KBM-7 (cell line): ENCODE measurements at places on chromosomes 1 and 21.

- no peak for DNase-seq
Measured at GRCh38 chr1:116929961-116930592, 20.4 kb downstream of the PTGFRN start.

DNA sequence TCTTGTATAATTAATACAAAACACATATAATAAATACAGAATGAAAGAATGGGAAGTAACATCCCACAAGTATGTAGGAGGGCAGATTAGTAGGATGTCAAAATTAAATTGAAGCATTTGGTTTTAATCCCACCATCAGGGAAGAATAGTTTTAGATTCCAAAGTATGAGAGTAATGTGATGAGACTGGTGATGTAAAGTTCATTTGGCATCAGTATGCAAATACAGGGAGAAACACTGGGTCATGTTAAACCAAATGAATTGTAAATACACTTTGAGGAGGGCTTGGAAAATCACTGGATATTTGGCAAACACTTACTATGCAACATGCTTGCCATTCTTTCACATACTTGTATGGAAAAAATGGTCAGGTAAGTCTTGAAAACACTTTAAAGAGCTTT lies 358.8 kb downstream of the DPYD start:
- no peak for DNase-seq

DNA sequence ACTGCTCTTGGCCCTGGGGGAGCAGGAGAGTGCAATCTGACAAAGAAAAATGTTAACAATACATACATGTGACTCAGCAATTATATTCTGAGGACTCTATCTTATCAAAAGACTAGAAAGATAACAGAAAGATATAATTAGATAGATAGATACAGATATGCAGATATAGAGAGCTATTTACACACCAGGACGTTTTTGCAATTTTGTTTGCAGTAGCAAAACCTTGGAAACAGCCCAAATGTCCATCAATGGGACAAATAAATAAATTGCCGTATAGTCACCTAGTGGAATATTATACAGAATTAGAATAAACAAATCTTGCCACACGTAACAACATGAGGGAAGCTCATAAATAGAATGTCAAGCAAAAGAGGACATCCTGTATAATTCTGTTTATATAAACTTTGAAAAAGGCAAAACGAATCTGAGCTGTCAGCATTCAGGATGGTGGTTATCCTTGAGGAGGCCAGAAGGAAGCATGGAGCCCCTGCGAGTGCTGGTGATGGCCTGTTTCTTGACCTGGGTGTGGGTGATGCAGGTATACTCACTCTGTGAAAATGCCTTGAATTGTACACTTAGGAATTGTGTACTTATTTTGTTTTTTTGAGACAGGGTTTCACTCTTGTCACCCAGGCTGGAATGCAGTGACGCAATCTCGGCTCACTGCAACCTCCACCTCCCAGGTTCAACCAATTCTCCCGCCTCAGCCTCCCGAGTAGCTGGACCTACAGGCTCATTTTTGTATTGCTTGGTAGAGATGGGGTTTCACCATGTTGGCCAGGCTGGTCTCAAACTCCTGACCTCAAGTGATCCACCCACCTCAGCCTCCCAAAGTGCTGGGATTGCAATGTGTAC lies 12.8 kb upstream of the TRIM63 start:
- DNase-seq: no peak

DNA sequence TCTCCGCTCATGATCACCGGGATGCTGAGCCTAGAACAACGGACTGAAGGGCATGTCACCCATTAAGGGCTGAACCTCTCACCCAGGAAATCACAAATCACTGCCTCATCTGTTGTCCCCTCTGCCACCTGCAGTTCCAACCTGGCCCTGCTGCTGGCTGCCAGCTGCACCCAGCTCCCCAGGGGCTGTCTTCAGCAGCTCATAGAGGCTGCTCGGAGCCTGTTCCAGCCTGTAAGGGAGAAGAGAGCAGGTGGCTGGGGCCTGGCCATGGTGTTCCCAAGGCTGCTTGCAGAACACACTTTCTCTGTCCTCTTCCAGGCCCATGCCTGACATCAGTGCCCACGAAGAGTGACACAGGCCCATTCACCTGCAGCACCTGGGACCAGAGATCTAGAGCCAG lies 44.5 kb upstream of the DISP3 start:
- DNase-seq: no peak

DNA sequence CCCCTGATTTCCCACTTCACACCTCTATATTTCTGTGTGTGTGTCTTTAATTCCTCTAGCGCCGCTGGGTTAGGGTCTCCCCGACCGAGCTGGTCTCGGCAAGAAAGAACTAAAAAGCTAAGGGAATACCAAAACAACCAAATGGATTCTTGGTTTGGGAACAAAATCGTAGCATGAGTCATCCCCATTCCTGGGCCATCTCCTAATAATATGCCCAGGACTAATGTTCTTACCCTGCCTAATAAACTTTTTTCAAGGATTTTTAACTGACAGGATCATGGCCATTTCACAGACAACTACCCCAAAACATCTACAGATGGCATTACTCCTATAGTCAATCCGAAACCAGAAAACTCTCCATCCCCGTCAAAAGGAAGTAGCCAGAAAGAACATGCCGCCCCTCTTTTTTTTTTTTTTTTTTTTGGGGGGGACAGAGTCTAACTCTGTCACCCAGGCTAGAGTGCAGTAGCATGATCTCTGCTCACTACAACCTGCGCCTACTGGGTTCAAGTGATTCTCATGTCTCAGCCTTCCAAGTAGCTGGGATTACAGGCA lies 4.1 kb upstream of the HPDL start:
- no peak for DNase-seq

GRCh38 chr1:37926038-37926924 lies 20.6 kb downstream of the INPP5B start:
- no peak for DNase-seq

DNA sequence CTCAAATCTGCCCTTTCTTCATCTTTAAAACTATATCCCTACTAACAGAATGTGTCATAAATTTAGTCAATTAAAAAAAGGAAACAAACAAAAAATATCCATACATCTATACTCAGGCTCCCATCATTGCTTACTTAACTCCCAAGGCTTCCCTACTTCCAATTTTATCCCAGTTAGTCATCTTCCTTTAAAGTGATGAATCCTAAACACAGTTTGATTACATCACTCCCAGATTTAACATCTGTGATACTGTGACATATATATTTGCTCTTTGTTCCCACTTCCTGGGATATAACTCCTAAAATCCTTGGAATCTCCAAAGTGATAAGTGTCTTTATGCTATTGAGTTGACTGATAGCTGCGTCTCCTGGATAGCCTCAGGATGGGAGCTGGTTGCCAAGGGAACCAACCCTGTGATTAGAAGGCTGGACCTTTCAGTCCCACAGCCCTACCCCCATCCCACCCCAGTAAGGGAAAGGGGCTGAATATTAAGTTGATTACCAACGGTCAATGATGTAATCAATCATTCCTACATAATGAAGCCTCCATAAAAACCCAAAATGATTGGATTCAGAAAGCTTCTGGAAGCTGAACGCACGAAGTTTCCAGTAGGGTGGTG lies 21.6 kb downstream of the GLMN start:
- no peak for DNase-seq

GRCh38 chr1:32448773-32449456 lies 16.0 kb upstream of the ZBTB8B start:
- DNase-seq: peak; percentile 38

- no peak for DNase-seq
Measured at GRCh38 chr1:110112656-110113055, 413 bp downstream of the UBL4B start.

- DNase-seq: peak; percentile 56
Measured at GRCh38 chr1:216221260-216221700, 202.0 kb downstream of the USH2A start.

- no peak for DNase-seq
Measured at GRCh38 chr1:157585984-157586383, 11.9 kb downstream of the FCRL4 start.

GRCh38 chr1:25246600-25247023 lies 642 bp downstream of the RSRP1 start:
- no peak for DNase-seq

GRCh38 chr1:203273869-203274602 lies 31.3 kb upstream of the BTG2 start:
- DNase-seq: peak; percentile 43

GRCh38 chr1:226360106-226360746 lies 47.7 kb downstream of the PARP1 start:
- no peak for DNase-seq

DNA sequence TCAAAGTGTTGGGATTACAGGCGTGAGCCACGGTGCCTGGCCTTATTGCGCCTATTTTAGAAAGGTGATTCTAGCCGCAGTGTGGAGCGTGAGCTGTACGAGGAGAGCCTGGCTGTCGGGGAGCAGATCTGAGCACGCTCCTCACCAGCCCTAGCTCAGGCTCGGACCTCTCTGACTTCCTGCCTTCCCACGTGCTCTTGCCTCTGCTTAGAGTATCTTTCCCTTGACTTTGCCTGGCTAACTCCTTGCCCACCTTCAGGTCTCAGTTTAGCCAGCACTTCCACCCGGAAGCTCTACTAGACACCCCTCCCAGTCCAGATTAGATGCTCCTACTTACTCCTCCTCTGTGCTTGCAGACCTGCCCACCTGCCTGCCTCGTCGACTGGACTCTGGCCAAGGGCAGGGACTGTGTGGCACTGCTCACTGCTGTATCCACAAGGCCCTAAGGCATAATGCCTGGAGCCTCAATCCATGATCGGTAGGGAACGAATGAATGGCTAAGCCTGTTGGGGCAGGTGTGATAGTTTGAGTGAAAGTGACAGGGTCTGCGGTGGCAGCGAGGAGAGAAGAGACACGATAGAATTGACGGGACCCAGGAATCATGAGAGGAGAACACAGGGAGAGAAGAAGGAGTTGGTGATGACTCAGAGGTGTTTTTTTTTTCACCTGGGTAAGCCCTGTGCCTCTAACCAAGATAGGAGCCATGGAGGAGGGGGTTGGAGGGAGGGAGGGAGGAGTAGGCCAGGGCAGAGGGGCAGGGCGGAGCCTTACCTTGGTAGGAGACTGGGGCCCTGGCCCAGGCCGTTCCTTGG lies 28.1 kb upstream of the WASF2 start:
- no peak for DNase-seq

DNA sequence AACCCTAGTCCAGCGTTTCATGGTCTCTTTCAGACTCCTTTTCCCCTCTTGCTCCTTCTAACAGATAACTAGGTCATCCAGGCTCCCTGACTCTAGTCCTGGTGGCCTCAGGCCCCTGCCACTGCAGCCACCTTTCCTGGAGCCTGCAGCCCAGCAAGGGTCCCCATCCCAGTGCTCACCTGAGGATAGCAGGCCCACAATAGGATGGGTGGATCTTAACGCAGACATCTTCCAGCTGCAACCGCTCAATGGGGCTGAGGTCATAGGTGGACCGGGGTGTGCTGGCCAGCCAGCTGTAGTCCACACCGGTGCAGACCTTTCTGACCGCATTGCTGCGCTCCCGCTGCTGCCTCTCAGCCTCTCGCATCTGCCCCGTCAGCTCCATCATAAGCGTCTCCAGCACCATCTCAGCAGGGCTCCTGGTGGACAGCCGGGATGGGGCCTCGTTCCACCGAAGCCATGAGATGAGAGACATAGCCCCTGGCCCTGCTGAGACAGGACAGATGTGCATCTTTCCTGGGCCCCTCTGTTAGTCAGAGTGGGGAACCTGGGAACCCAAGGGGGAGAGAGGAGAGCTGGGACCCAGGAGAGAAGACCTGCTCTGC lies 10.9 kb downstream of the RD3 start:
- DNase-seq: no peak

DNA sequence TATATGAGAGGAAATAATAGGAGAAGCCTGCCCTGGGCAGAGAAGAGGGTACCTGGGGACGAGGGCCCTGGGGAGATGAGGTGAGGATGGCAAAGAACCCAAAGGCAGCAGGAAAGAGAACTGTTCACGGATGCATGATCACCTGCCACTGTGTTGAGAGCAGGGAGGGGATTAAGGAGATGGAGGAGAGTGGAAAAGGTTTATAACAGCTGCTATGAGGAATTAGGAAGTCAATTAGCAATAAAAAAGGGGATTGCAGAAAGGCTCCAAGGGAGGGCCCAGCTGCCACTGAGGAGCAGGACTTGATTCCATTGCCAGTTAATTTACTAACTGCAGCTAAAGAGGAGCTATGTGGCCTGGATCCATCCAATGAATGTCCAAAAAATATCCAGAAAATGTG lies 61.1 kb downstream of the GFI1 start:
- DNase-seq: no peak

GRCh38 chr1:3368711-3369445 lies 85.6 kb upstream of the ARHGEF16 start:
- no peak for DNase-seq

- no peak for DNase-seq
Measured at GRCh38 chr1:37721565-37721964, 29.2 kb downstream of the CDCA8 start.

DNA sequence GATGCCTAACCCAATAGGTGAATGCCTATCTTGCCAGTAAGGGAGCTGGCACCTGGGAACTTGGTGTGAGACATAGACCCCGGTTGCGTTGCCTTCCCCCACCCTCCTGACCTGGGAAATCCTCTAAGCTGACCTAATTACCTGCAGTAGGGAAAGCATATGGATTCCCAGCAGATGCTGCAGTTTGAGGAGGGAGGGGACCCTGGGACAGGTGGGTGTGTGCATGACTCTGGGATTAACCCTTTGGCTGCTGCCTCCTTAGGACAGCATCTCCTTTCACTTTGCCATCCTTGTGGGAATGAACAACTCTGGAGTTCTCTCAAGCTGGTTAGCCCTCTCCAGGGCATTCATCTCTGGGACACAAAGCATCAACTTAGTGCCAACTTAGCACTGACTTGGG lies 16.4 kb upstream of the NFASC start:
- no peak for DNase-seq

- no peak for DNase-seq
Measured at GRCh38 chr1:164773102-164773501, 214.1 kb downstream of the PBX1 start.

GRCh38 chr21:41712201-41712600 lies 54.7 kb downstream of the RIPK4 start:
- no peak for DNase-seq

- DNase-seq: no peak
Measured at GRCh38 chr1:204407295-204407971, 4.2 kb downstream of the PPP1R15B start.

GRCh38 chr1:200302192-200302920 lies 107.5 kb downstream of the ZNF281 start:
- DNase-seq: peak; percentile 73

GRCh38 chr1:225572422-225572821 lies 80.5 kb downstream of the ENAH start:
- no peak for DNase-seq

DNA sequence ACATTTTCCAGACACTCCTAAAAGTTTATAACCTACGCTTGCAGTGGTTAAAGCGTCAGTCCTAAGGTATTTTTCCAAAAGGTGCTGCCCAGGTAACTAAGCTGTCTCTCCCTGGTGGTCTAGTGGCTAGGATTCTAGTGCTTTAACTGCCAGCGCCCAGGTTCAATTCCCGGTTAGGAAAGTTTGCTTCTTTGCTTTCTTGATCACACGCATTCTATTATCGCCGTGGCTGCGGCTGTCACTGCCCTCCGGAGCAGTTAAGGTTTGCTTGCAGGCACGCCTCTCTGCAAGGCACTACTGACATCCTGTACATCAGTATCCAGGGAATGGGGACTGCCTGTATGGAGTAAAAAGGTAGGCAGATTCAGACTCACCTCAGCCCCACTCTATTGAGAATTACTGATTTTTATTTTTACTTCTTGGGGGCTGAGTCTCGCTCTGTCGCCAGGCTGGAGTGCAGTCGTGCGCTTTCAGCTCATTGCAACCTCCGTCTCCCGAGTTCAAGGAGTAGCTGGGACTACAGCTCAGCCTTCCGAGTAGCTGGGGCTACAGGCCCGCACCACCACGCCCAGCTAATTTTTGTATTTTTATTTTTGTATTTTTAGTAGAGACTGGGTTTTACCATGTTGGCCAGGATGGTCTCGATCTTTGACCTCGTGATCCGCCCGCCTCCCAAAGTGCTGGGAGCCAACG lies 53.2 kb upstream of the CFAP126 start:
- no peak for DNase-seq
